ENCODE measurements at places on chromosomes 7 and 10.

- DNase-seq: no peak
These were observed 7.2 kb downstream of the DLX5 start for GRCh38 chr7:97017192-97018125.

- no peak for DNase-seq
These were observed 65.6 kb upstream of the TMEM72 start for GRCh38 chr10:44845361-44846175.

DNA sequence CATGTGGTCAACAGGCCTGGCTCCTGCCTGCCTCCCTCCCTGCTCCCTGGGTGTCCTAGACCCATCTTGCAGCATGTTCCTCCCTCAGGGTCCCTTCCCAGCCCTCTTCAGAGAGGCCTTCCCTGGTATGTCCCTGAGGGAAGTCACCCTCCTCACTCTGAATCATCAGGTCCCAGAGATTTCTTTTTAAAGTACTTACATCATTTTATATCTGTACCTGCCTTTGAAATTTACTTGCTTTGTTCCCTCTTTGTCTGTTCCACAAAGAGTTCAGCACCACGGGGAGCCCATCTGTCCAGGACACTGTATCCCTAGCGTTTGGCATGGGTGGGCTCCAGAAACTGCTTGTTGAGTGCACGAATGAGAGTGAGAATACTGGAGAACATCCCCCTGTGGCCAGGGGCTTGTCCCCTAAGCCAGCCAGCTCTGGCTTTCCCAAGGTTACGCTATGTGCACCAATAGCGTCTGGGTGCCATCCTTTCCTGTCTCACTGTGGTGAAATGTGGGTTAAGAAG is 50.6 kb upstream of the IGFBP3 start:
- no peak for DNase-seq

DNA sequence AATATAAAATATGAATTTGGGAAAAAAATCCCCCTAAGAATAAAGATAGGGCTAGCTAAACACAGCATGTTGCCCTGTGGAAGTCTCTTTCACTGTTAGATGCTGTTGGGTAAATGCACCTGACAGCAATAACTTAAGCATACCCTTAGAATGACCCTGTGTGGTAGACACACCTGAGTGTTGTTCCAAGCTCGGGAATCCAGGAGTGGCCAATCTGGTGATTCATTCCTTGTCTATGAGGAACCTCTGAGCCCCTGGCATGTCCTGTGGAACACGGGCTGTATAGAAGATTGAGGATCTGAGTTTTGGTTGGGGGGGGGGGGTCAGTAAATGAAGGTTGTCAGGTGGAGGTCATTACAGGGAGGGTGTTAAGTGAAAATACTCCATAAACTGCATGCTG is 730.0 kb upstream of the IGFBP3 start:
- no peak for DNase-seq

GRCh38 chr10:31051703-31052102 is 20.0 kb upstream of the ZNF438 start:
- no peak for DNase-seq
